Activated effector memory CD4-positive, alpha-beta T cell treated with Interleukin-2 at 50 U/mL for 16 hours (primary cell): ENCODE measurements at places on chromosomes 4 and X.

DNA sequence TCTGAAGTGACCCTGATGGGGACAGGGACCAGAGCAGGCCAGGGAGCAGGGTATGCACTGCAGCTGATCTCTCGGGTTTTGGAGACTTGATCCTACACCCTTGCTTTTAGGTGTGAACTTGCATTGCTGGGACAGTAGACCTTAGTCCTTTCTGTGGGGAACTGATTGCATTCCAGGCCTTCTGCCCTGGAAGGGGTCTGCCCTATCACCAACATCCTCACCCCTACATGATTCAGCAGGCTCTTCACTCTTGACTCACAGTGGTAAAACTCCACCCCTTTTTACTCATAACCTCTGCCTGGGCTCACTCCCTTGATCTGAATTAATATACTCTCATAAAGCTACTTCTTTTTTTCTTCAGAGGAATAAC, 6.6 kb upstream of the DDX60L start:
- no peak for DNase-seq

DNA sequence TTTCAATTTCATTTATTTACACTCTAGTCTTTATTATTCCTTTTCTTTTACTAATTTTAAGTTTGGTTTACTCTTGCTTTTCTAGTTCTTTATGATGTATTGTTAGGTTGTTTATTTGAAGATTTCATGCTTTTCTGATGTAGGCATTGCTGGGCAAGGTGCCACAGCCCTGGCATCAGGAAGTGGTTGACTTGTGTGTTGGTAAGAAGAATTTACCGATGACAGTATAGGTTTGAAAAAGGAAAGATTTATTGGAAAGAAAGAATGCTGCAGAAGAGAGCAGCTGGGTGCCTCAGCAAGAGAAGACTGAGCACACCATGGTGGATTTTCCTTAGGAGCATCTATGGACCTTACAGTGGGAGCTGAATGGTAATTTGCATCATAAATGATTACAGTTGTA, 153.2 kb downstream of the KLF8 start:
- peak; percentile 14 for DNase-seq

GRCh38 chr4:112511093-112511802, 4.7 kb downstream of the NEUROG2 start:
- no peak for DNase-seq

DNA sequence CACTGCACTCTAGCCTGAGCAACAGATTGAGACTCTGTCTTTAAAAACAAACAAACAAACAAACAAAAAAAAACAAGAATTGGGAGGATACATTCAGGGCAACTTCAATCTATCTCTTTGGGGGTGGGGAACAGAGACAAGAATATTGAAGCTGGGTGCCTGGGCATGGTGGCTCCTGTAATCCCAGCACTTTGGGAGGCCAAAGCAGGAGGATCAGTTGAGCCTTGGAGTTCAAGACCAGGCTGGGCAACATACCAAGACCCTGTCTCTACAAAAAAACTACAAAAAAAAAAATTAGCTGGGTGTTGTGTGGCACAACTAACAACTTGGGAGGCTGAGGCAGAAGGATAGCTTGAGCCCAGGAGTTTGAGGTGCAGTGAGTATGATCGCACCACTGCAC, 1.2 kb downstream of the LETM1 start:
- no peak for DNase-seq

DNA sequence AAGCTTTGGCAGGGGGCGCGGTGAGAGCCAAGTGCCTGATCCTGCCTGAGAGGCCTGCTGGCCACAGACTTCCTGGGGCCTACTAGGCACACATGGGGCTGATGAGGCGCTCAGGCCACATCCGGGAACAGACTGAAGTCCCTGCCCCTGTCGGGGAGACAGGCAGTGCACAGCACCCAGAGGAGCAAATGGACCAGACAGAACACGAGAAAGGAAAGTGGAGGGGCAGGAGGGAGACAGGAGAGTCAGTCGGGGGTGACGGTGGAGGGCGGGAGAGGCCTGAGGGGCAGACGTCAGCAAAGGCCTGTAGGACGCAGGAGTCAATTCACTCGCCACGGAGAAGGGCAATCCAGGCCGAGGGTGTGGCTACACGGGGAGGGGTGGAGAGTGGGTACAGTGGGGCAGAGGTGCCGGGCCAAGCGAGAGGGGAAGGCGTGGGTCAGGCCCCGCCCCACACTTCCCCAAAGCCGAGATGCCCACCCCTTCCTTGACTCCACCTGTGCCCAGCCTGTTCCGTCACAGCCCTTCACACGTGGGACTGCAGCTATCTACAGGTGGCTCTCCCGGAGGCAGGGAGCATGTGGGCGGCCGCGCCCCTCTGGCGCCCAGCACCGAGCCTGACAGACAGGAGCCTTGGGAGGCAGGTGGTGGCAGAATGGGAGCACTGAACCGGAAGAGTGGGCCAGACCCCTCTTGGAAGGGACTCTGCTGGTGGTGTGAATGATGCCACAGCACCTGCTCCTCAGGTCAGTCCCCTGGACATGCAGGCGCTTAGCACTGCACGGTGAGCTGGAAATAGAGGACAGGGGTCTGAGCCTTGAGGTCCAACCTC, 20.5 kb downstream of the NOP14 start:
- DNase-seq: no peak

DNA sequence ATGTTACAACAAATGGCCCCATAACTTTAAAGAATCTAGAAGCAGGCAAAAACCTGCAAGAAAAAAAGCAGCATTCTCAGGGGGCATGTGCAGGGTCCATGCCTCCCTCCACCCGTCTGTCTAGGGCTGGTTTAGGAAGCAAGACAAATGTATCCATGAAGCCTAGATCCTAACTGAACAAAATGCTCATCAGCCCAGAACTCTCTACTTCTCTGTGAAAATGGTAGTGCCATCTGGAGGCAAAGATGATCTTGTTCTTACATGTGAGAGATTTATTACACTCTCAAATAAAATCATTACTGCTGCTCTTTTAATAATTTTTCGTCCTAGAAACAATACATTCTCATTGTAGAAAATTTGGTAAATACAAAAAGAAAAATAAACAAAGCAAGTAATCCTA, 26.7 kb downstream of the NR3C2 start:
- DNase-seq: no peak

GRCh38 chr4:27861381-27861787, 1000.7 kb downstream of the STIM2 start:
- DNase-seq: no peak

DNA sequence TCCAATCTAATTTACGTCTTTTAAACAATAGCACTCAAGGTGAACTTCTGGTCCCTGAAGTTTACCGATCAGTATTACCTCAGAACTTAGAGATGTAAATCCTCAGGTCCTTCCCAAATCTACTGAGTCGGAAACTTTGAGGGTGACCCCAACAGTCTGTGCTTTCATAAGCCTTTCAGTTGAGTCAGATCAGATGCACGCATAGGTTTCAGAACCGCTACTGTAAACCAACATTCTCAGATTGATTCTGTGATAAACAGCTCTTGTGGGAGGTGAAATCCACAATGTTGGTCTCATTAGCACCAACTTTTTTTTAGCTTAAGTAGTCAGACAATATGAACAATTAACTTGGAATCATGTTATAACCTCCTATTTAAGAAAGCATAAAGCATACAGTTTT, 86.0 kb downstream of the WWC2 start:
- DNase-seq: no peak

DNA sequence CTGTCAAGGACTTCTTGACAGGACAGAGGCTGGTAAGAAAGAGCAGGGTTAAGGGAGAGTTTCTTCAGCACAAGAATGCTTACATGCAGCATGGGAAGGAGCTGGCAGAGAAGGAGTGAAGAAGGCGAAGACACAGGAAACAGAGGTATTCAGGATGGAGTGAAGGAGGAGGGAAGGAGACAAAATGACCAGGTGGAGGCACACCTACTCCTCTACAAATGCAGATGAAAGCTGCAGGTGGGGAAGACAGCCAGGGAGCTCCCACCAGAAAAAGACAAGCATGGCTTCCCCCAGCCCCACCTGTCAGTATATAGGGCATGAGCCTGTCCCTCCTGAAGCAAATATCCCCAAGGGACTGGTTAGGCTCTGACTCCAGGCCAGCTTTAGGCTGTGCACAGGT, 29.6 kb upstream of the NKRF start:
- DNase-seq: no peak

- no peak for DNase-seq
Measured at GRCh38 chr4:104248726-104249125, 246.0 kb downstream of the CXXC4 start.

DNA sequence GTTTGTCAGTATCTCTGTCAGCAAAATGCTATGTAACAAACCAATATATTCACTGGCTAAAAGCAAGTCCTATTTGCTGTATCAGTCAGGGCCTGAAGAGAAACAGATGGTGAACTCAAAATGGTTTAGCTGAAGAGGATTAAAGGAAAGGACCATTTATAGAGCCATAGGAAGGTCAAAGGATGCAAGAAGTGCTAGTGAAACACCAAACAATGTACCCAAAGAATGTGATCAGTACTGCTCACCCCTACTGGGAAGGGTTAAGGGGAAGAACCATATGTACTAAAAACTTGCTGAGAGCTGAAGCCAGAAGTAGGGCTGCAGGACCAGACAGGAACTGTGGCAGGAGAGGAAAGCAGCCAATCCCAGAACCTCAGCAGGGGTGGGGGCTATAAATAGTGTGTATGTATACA, 479.3 kb downstream of the INPP4B start:
- DNase-seq: no peak

DNA sequence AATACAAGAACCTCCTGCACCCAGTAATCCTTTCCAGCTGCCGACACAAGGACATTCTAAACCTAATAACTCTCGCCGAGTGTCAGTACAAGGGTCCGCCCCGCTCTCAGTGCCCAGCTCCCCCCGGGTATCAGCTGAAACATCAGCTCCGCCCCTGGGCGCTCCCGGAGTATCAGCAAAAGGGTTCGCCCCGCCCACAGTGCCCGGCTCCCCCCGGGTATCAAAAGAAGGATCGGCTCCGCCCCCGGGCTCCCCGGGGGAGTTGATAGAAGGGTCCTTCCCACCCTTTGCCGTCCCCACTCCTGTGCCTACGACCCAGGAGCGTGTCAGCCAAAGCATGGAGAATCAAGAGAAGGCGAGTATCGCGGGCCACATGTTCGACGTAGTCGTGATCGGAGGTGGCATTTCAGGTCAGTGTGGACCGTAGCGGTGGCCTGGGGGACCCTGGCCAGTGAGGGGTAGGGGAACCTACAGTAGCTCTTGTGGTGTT, at the start of gene MAOA:
Gene MAOA (plus strand): TSS at position 295 of the 490 bp plus-strand sequence. CDS start 43 bp downstream, at position 338.
- peak; percentile 2 for DNase-seq

DNA sequence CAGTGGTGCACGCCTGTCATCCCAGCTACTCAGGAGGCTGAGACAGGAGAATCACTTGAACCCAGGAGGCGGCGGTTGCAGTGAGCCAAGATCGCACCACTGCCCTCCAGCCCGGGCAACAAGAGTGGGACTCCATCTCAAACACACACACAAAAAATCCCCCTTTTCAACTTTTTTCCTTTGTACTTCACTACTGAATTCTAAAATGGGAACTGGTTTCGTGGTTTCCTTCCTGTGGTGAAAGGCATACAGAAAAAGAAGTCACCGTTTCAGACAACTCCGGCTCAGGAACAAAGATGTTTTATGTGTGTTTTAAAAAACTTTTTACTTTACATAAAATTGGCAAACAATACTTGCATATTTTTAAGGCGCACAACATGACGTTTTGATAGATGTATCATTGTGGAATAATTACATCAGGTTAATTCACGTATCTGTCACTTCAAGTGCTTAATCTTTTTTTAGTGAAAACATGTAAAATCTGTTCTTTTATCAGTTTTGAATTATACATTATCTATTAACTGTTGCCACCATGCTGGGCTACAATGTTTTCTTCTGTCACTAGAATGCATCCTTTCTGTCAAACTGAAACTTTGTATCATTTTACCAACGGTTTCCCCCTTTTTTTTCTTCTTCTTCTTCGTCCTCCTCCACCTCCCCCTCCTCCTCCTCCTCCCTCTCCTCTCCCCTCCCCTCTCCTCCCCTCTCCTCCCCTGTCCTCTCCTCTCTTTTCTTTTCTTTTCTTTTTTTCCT, 186.0 kb downstream of the CRLF2 start:
- DNase-seq: no peak

DNA sequence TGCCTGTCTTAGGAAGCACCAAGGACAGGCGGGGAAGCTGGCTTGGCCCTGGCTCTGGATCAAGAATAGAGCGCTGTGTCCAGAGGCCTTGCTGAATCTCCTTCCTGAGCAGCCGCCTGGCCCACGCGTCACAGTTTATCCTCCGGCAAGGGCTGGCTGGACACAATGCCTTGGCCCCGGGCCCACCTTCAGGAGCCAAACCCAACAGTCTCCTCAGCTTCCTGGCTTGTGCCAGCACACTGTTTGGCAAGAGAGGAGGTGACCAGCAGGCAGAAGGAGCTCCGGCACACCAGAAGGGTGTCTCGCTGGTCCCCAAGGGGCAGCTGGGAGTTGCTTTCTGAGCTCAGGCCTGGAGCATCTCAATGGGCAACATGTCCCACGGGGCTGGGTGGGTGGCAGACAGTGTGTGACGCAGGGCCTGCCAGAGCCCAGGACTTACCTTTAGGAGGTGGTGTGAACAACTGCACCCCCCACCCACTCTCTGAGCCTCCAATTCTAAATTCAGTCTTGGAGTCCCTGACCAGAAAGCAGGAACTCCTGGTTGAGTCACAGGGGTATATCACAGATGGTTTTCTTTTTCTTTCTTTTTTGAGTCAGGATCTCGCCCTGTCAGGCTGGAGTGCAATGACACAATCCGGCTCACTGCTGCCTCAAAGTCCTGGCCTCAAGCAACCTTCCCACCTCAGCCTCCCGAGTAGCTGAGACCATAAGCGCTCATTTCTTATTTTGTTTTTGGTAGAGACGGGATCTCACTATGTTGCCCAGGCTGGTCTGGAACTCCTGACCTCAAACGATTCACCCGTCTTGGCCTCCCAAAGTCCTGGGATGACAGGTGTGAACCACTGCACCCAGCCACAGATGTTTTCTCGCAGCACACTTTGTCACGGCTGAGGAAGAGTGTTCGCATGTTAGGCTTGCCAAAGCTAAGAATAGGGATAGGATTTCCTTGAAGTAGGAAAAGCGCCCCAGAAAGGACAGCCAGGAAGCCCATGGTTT, 361.2 kb downstream of the BCOR start:
- DNase-seq: no peak

DNA sequence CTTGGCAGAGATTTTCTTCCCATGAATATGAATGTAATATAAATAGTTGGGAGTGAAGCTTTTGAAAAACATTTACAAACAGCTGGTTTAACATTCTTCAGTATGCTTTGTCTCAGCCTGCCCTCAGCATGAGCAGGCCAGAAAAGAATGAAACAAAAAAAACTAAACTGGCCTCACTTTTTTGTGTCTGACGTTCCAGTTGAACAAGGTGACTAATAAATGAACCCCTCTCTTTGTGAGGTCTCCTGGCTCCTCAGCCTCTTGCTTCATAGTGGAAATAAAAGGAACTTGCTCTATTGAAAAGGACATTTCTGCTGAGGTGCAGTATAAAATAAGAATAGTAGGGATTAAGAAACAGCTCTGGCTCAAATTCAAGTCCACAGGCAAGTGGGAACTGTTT, 9.4 kb downstream of the CHST7 start:
- DNase-seq: no peak

- DNase-seq: no peak
Measured at GRCh38 chrX:57379296-57379695, 92.8 kb downstream of the FAAH2 start.

DNA sequence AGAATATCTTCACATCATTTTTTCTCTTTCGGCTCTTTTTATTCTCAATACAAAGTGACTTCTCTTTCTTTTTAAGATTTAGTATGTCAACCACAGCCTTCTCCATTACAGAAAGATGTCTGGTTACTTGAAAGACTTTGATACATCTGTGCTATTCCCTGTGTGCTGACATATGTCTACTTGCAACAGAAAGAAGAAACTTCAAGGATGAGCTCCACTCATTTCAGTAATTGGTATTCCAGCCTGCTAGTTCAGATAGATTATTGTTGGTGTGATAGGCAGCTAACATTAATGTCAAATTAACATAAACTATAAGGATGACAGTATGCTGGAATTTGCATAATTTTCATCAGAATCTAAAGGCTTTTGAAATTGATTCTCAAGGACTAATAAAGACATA, 948.7 kb downstream of the PCDH18 start:
- DNase-seq: no peak
